ENCODE measurements at places on chromosomes 13 and 19. TPM values are rescaled to one million over a fixed set of nuclear protein-coding genes. Genes with fewer than 3 reads are reported as not detected.

WASF3 gene
- 4.8 TPM for total RNA-seq

ZNF611 gene
- 2.2 TPM for total RNA-seq

SSC5D gene
- total RNA-seq, result 0.31 TPM

MAMSTR gene
- 0.72 TPM for total RNA-seq

NLRP4 gene
- total RNA-seq, result not detected

ZNF575 gene
- 0.08 TPM for total RNA-seq

PSG7 gene
- total RNA-seq, result not detected

FCHO1 gene
- 1.4 TPM for total RNA-seq

NALCN gene
- not detected for total RNA-seq

APC2 gene
- 0.08 TPM for total RNA-seq

PSG6 gene
- total RNA-seq, result not detected

GJA3 gene
- total RNA-seq, result 0.78 TPM

CCNA1 gene
- total RNA-seq, result 18.2 TPM

ZNF415 gene
- 1.0 TPM for total RNA-seq

XRCC1 gene
- total RNA-seq, result 33.9 TPM

ZNF723 gene
- not detected for total RNA-seq

ATP8A2 gene
- total RNA-seq, result 0.23 TPM

INAFM1 gene
- total RNA-seq, result 3.5 TPM

LILRB2 gene
- total RNA-seq, result not detected

Data from hair follicular keratinocyte (primary cell).